ENCODE measurements at places on chromosomes 7 and 10.

DNA sequence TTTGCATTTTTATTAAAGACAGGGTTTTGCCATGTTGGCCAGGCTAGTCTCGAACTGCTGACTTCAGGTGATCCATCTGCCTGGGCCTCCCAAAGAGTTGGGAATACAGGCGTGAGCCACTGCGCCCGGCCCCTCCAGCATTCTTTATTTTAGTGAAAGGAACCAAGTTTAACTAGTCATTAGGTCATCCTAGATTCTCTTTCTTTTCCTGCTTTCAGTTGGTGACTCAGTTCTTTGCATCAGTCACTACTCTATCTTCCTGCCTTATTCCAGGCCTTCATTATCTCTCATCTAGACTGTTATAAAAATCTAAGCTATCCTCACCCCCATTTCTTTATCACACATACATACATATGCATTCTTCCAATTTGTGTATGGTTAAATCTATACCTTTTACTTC is 63.7 kb downstream of the PRSS58 start:
- no peak for DNase-seq

GRCh38 chr7:2640482-2640830 is 8.7 kb downstream of the TTYH3 start:
- DNase-seq = no peak

GRCh38 chr10:26797340-26797739 is 63.4 kb downstream of the ABI1 start:
- DNase-seq = peak; percentile 57

DNA sequence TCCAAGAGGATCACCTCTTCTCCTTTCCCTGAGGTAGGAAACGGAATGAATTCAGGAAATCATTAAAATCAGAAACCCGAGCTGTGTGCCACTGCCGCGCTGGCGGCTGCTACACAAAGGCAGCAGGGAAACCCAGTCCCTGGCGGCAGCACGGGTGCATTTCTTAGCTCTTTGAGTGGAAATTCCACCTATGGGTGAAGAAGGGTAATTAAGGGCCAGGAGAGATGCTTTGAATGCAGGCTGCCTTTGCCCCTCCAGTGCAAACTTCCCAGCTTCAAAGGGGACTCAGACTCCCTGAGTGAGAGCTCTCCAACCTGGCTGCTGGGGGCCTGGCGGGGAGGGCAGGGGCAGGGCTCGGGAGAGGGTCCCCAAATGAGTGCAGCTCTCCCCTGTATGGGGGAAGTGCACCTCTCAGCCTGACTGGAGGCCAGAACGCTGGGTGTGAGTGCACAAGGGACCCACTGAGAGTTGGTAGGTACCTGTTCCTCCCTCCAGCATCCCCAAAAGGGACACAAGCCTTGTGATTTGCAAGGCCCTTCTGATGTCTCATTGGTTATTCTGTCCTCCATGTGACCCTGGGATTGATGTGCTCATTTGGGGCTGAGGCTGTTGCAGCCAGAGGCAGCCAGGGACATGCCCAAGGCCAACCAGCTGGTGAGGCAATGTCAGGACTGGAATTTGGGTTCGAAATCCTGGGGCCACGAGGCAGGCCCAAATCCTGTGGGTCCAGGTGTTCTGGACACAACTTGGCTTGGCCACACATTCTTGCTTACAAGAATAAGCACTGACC is 16.3 kb upstream of the ZMIZ1 start:
- peak; percentile 88 for DNase-seq

DNA sequence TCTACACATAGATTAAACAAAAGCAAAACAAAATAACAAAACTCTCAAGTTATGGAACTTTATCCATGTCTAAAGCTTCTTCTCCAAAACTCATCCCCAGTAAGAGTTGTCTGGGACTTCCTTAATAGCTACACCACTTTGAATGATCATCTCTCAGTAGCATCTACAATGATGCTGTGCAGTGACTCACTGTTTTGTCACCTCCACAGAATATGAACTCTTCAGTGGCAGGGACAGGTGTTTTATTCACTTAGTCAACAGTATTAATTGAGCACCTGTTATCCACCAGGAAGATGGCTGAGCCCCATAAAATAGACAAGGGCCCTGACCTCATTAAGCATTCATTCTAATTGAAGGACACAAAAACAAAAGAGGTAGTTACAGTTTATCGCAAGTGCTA is 350.7 kb downstream of the ELMO1 start:
- no peak for DNase-seq

DNA sequence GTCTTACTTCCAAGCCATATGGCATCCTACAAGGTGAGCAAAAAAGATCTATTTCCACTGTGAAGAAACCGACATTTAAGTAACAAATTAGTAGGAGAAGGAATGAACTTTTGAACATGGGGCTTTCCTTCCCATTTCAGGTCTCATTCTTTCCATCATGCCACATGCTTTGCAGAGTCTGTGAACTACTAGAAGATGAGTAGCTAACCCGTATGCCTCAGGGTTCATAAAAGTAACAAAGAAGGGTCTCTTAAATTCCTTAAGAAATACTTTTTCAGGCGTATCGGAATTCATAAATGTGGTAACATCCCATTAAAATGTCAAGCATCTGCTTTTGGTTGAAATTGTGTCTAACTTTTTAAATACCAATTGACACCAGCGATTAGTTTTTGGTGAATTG is 81.3 kb upstream of the TNS3 start:
- DNase-seq = no peak

GRCh38 chr7:32489788-32490126 is 423 bp downstream of the LSM5 start:
- no peak for DNase-seq

DNA sequence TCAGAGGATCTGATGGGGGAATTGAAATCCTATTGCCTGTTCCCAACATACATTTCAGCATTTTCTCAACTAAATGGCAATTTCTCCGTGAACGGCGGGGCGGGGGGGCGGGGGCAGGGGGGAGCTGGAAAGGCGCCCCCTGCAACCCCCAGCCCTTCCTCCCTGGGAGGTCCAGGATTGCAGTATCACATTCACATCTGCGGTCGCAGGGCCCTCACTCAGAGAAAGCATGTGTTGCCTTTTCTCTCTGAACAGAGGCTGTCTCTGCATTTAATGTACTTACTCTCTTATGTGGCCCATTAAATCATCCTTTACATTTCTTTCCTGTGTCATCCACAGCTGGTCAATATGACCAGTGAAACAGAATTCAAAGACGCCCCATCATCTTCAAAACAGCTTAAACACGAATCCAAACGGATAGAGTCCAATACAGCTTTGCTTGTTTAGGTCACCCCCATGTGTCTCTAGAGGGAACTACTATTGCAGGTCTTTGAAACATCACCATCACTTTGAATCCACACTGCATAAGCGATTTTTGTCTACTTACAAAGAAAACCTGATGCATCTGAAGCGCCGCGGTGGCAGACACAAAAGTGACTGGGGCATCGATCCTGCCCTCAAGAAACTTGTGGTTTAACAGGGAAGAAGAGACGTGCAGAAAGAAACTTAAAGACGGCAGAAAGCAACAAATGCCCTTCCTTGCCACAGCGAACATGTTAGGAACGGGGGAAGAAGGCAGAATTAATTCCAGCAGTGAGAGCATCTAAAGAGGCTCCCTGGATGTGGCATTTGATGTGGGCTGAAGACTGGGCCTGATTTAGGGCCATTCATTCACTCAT is 17.0 kb upstream of the ECHDC3 start:
- DNase-seq = peak; percentile 88

Measured in hematopoietic multipotent progenitor cell treated with erythropoietin and hydrocortisone succinate and interleukin-3 and kit ligand, for 4 days (in vitro differentiated cells).